ENCODE measurements at places on chromosomes 11 and 22.

DNA sequence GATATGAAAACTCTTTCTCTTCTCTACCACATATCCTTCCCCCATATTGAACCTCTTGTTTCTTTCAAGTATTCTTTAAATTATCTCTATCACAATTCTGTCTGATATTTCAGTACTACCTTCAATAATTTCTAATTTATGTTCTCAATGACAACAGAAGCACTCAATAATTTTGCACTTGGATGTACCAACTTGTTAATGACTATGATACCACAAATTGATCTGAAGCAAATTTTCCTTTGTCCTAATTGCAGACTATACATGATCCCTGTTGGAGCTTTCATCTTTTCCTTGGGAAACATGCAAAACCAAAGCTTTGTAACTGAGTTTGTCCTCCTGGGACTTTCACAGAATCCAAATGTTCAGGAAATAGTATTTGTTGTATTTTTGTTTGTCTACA lies at the start of gene OR4C15:
OR4C15 (plus strand) TSS at position 301 of the 400 bp plus-strand sequence; CDS start at position 301, 0 bp downstream.
- DNase-seq, result no peak

- no peak for DNase-seq
Observed at GRCh38 chr11:11629368-11629767, 7.6 kb upstream of the GALNT18 start.

GRCh38 chr22:42283278-42284201 lies 13.1 kb upstream of the TCF20 start:
- no peak for DNase-seq

- no peak for DNase-seq
Observed at GRCh38 chr11:606245-606644, 9.5 kb downstream of the IRF7 start.

Measured in NCI-H1105 (cell line).